ENCODE measurements at places on chromosomes 12 and 14. TPM values are rescaled to one million over a fixed set of nuclear protein-coding genes. Genes with fewer than 3 reads are reported as not detected.

SCN8A gene
- total RNA-seq, result 0.52 TPM

PTPRR gene
- not detected for total RNA-seq

FAM181A gene
- not detected for total RNA-seq

AMDHD1 gene
- total RNA-seq, result 0.89 TPM

DERA gene
- 31.3 TPM for total RNA-seq

GPR132 gene
- total RNA-seq, result 44.2 TPM

TPPP2 gene
- not detected for total RNA-seq

STX2 gene
- 25.5 TPM for total RNA-seq

AICDA gene
- not detected for total RNA-seq

Measured in activated CD4-positive, alpha-beta T cell treated with anti-CD3 and anti-CD28 coated beads, Interleukin-2, amount 10 ng/mL, durations not matched to agents 7 days and 5 days (primary cell).